ENCODE measurements at places on chromosomes 6 and 20. TPM values are rescaled to one million over a fixed set of nuclear protein-coding genes. Genes with fewer than 3 reads are reported as not detected.

GRCh38 chr20:21291026-21291425 lies 12.1 kb upstream of the XRN2 start:
- ATAC-seq = no peak

DNA sequence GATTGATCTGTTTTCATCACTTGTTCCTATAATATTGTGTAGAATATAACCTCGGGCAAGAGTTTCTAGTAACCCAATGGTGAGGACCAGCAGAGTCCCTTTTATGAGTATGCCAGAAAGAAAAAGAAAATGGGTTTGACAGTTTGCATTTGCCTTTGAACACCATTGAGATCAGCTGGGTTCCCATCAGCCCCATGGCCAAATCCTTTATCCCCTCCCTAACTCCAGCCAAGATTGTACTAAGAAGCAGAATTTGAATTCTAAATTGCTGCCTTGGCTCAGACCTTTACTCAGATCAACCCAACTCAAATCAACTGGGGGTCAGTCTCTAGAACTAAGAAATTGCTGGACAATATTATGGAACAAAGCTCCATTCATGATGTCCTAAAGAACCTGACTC lies 187.4 kb downstream of the TBC1D7 start:
- no peak for ATAC-seq

The MYLK2 gene
- total RNA-seq = 0.71 TPM

GRCh38 chr6:38723783-38724182 lies 8.7 kb downstream of the DNAH8 start:
- ATAC-seq = no peak

DNA sequence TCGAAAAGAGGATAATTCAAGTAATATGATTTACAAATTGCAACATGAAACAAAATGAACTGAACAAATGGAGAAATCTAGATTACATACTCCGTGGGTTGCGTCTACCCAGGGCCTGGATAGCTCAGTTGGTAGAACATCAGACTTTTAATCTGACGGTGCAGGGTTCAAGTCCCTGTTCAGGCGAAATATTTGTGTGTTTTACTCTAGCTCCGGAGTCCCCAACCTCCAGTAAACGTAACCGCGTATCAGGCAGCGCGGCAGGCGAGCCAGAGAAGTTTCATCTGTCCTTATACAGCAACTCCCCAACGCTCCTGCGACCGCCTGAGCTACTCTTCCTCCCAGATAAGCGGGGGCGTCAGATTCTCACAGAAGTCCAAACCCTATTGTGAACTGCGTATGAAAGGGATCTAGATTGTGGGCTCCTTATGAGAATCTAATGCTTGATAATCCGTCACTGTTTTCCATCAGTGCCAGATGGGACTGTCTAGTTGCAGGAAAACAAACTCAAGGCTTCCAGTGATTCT lies 176.1 kb downstream of the TRIM27 start:
- peak; percentile 41 for ATAC-seq

GRCh38 chr6:147604373-147604772 lies 95.9 kb downstream of the SAMD5 start:
- ATAC-seq = no peak

GRCh38 chr6:33571637-33572316 lies 8.3 kb downstream of the BAK1 start:
- ATAC-seq = peak; percentile 11

The MYLK4 gene
- total RNA-seq = 1.0 TPM

The XKR7 gene
- 12.3 TPM for total RNA-seq

The MATN4 gene
- total RNA-seq = not detected

GRCh38 chr6:82588020-82588419 lies 224.4 kb downstream of the TPBG start:
- no peak for ATAC-seq

- no peak for ATAC-seq
Observed at GRCh38 chr20:19449051-19449450, 236.6 kb downstream of the SLC24A3 start.
